Activated T-cell treated with anti-CD3 and anti-CD28 coated beads, Interleukin-2, amount 50 U/mL, for 4 hours (primary cell): ENCODE measurements at places on chromosomes 2 and 18. TPM values are rescaled to one million over a fixed set of nuclear protein-coding genes. Genes with fewer than 3 reads are reported as not detected.
A peak's percentile ranks its signal among the peaks of the same experiment; 100 is the strongest.

The UGP2 gene
- 47.7 TPM for total RNA-seq

The GBX2 gene
- total RNA-seq = not detected

The VSNL1 gene
- total RNA-seq = not detected

The SLC25A12 gene
- total RNA-seq = 22.5 TPM

The CCDC68 gene
- total RNA-seq = not detected

The FAM124B gene
- 0.19 TPM for total RNA-seq

The ADAM23 gene
- total RNA-seq = 1.2 TPM

The AGXT gene
- 0.34 TPM for total RNA-seq

The ZNF385B gene
- total RNA-seq = 0.08 TPM

The ESPNL gene
- total RNA-seq = 0.14 TPM

The EPB41L3 gene
- 0.57 TPM for total RNA-seq

The CASP10 gene
- 4.8 TPM for total RNA-seq

The CIDEA gene
- not detected for total RNA-seq

DNA sequence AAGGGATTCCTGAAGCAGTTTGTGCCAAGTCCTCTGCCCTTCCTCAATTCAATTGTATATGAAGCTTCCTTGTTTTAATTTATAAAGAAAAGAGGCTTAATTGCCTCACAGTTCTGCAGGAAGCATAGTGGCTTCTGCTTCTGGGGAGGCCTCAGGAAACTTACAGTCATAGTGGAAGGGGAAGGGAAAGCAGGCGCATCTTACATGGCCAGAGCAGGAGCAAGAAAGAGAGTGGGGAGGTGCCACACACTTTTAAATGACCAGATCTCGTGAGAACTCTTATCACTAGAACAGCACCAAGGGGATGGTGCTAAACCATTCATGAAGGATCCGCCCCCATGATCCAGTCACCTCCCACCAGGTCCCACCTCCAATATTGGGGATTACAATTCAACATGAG lies 114.2 kb downstream of the SGPP2 start:
- DNase-seq = no peak

GRCh38 chr18:26908906-26909305 lies 43.4 kb upstream of the AQP4 start:
- DNase-seq = no peak

GRCh38 chr2:8684540-8684877 lies 2.7 kb downstream of the ID2 start:
- DNase-seq = no peak

- DNase-seq = no peak
Measured at GRCh38 chr2:63778391-63778790, 63.3 kb upstream of the UGP2 start.

- DNase-seq = no peak
Measured at GRCh38 chr2:114089636-114090319, 199.9 kb downstream of the ACTR3 start.

- no peak for DNase-seq
Measured at GRCh38 chr2:108384662-108385393, 7.1 kb downstream of the SULT1C4 start.

- DNase-seq = no peak
Measured at GRCh38 chr2:190031969-190032618, 30.4 kb downstream of the MSTN start.

DNA sequence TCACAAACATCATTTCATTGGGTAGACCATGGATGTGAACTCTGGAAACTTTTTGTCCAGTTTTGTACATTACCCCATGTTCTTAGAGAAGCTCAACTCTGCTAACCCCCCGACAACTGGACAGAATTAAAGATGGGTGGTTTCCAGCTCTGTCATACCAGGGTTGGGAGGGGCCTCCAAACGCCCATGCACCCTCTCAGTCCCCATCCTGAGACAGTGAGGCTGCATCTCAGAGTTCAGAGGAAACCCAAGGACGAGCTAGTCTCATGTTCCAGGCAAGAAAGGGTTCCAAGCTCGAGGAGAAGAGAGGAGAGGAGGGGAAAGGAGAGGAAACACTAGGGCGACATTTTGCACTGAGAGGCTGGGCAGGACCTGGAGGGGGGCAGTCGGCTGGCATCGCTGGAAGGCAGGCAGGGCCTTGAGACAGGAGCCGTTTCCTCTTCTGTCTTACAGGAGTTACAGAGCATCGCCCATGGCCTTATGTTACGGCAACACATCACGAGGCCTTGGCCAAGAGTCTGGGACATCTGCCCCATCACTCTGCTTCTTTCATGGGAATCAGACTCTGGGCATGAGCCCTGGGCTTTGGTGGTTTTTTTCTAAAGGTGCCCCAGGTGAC lies 16.4 kb downstream of the MAL start:
- DNase-seq = no peak

GRCh38 chr2:65790676-65790935 lies 358.2 kb upstream of the SPRED2 start:
- DNase-seq = no peak

DNA sequence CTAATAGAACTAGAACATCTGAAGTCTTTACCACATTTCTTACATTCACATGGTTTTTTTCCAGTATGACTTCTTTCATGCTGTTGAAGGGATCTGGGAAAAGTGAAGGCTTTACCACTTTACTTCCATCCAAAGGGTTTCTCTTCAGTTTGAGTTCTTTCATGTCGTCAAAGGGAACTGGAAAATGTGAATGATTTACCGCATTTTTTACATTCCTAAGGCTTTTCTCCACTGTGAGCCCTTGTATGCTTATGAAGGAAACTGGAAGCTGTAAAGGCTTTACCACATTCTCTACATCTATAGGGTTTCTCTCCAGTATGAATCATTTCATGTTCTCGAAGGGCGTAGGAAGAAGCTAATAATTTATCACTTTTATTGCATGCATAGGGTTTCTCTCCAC lies 46.7 kb downstream of the NBEAL1 start:
- no peak for DNase-seq

DNA sequence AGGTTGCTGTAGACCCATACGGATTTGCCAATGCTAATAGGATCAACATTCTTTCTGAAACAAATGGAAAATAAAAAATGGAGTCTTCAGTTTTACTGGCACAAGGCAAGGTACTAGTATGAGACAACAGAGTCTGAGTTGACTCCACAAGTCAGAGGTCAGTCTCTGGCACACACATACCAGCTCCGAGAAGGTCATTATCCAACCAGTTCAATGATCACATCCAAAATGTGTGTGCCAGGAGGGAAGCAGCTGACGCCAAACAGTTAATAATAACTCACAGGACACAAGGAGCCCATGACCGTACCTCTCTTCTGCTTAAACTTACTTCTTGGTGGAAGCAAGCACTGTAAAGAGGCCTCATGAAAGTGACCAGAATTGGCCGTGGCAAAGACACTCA lies 528.6 kb downstream of the ZNF516 start:
- no peak for DNase-seq

GRCh38 chr2:6945821-6946220 lies 28.6 kb downstream of the RNF144A start:
- no peak for DNase-seq

- DNase-seq = no peak
Measured at GRCh38 chr2:158921599-158922408, 46.6 kb upstream of the TANC1 start.

GRCh38 chr2:239544918-239545465 lies 144.2 kb upstream of the HDAC4 start:
- peak; percentile 33 for DNase-seq

- no peak for DNase-seq
Measured at GRCh38 chr2:40148334-40148733, 303.6 kb downstream of the SLC8A1 start.

- no peak for DNase-seq
Measured at GRCh38 chr2:176763851-176764404, 448.7 kb upstream of the HNRNPA3 start.

- no peak for DNase-seq
Measured at GRCh38 chr2:25479761-25480160, 138.0 kb upstream of the DNMT3A start.

DNA sequence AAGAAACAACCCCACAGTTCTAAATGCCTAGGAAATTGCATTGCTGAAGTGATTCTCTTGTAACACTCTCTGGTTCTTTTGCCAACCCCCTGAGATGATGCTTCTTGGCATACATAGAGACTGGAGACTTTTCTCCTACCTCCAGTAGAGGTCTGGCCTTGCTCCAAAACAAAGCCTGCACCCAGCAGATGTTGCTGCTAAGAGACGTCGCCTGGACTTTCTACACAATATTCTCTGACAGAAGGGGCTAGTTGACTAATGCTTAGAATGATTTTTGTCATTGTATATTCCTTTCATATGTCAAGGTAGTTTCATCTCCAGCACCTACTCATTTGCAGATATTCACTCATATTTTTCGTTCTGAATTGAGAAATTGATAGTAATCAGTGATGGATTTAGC lies 24.6 kb downstream of the SOWAHC start:
- DNase-seq = no peak

GRCh38 chr2:241082341-241083090 lies 19.6 kb downstream of the MTERF4 start:
- no peak for DNase-seq

GRCh38 chr2:30981510-30981909 lies 156.7 kb downstream of the GALNT14 start:
- no peak for DNase-seq

DNA sequence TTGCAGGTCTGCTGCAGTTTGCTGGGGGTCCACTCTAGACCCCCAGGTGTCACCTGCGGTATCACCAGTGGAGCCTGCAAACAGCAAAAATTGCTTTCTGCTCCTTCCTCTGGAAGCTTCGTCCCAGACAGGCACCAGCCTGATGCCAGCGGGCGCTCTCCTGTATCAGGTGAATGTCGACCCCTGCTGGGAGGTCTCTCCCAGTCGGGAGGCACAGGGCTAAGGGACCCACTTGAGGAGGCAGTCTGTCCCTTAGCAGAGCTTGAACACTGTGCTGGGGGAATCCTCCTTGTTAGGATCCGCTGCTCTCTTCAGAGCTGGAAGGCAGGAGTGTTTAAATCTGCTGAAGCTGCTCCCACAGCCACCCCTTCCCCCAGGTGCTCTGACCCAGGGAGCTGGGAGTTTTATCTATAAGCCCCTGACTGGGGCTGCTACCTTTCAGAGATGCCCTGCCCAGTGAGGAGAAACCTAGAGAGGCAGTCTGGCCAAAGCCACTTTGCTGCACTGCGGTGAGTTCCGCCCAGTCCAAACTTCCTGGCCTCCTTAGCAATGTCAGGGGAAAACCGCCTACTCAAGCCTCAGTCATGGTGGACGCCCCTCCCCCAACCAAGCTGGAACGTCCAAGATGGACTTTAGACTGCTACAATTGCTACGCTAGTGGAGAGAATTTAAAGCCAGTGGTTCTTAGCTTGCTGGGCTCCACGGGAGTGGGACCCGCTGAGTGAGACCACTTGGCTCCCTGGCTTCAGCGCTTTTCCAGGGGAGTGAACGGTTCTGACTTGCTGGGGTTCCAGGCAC lies 652.5 kb downstream of the KCNJ3 start:
- no peak for DNase-seq

GRCh38 chr2:32688541-32688940 lies 60.7 kb downstream of the TTC27 start:
- no peak for DNase-seq

DNA sequence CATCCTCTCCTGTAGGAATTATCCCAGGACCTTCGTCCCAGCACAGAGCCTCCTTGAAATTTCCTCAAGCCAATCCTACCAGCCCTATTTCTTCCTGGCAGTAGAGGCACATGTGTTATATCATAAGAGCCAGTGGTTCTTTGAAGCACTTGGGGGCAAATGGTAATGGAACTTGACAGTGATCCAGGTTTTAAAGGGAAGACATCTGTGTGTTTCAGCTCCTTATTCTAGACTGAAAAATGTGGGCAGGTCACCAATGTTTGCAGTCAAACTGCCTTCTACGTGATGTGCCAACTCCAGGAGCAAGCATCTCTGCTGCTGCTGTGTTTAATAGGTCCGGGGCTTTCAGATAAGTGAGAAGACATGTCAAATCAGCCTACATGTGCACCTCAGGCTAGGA lies 157.1 kb downstream of the GALNT14 start:
- DNase-seq = no peak

DNA sequence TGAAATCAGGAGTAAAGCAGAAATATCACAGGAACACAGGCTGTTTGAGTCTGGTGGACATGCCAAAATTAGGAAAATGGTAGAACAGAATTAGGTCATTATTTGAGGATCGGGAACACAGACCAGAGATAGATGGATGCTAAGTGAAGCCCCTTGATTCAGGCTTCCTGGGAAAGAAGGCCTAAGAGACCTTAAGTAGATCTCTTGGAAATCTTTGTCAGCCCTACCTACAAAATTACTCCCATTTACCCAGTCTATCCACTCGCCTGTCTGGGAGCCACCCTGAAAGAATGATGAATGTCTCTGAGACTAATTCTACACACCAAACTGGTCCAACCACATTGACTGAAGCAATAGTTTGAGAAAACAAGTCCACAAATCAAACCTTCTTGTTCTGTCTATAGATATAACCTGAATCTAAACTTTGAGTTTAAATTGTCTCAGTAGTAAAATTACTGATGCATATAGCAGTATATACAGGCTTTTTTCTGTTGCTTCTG lies 36.6 kb upstream of the TANK start:
- no peak for DNase-seq

DNA sequence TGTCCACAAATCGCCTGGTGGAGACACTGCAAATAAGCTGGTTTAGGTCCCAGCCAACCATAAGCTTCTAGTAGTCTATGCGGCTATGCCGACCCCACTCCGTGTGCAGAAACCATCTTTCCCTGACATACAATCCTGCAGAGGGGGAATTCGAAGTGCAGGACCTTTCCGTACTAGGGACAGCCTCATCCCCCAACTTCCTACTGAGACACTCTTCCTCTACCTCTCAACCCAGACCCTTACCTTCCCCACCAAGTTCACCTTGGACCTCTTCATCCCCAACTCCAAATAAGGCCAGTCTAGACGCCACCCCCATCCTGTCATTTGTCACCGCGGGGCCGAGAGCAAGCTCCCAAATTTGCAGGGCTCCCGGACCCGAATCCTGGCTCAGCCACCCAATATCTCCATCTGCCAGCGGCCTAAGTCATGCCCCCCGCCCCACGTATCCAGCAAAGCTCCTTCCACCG lies 496 bp downstream of the SUCLG1 start:
- no peak for DNase-seq

DNA sequence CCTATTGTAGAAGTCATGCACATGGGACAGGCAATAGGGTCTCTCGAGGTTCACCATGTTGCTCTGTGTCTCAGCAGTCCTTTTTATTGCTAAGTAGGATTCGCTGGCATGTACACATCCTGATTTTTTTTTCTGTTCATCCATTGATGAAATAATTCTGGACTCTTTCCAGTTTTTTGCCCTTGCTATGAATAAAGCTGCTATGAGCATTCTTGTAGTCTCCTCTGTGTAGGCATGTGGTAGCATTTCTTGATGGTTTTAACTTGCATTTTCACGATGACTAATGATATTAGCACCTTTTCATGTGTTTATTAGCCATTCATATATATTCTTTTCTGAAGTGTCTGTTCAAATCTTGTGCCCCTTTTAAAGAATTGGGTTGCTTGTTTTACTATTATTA lies 65.8 kb upstream of the EDAR start:
- DNase-seq = no peak
